Stimulated activated CD4-positive, alpha-beta T cell treated with anti-CD3 and anti-CD28 coated beads, Interleukin-1b, Interleukin-23, amount 100 ng/mL, for 1 hour (primary cell): ENCODE measurements at places on chromosomes 2 and 18.

DNA sequence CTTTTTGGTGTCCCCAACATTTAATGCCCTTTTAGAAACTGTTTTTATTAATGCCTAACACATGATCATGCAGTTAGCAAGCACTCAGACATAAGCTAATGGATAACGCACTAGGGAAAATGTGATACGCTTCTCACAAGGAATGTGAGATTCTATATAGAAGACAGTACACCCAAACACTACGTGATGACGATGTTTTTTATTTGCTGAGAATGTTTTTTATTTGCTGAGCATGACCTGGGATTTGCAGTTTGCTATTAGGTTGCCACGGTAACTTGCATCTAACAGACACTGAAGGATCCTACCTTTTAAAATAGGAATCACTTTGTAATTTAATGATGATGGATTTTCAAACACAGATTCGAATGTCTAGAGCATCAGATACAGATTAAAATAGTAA is 4.9 kb downstream of the SMC6 start:
- DNase-seq, result no peak

GRCh38 chr18:42425025-42425424 is 470.0 kb downstream of the PIK3C3 start:
- DNase-seq, result no peak

- DNase-seq, result no peak
Observed at GRCh38 chr2:239456940-239457339, 56.1 kb upstream of the HDAC4 start.

DNA sequence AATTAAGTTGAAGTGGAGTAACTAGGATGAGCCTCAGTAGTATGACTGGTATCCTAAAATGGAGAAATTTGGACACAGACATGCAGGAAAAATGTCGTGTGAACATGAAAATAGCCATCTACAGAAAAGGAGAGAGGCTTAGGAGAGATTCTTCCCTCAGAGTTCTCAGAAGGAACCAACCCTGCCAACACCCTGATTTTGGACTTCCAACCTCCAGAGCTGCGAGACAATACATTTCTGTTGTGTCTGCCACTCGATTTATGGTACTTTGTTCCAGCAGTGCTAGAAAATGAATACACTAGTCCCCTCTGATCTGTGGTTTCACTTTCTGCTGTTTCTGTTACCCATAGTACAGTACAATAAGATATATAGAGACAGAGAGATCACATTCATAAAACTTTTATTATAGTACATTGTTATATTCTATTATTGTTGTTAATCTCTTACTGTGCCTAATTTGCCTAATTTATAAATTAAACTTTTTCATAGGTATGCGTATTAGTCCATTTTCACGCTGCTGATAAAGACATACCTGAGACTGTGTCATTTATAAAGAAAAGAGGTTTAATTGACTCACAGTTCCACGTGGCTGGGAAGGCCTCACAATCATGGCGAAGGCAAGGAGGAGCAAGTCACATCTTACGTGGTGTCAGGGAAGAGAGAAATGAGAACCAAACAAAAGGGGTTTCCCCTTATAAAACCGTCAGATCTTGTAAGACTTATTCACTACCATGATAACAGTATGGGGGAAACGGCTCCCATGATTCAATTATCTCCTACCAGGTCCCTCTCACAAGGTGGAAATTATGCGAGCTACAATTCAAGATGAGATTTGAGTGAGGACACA is 41.3 kb downstream of the PLEKHA3 start:
- DNase-seq, result no peak
